ENCODE measurements at places on chromosomes 12 and 14. TPM values are rescaled to one million over a fixed set of nuclear protein-coding genes. Genes with fewer than 3 reads are reported as not detected.

- H3K27ac ChIP-seq = no peak overlapping the region
- H3K27me3 ChIP-seq = no peaks in the 10 kb centered on the region
- H3K4me1 ChIP-seq = no peaks in the 10 kb centered on the region
- H3K4me3 ChIP-seq = no peak overlapping the region
Observed at GRCh38 chr12:83536496-83536895, 849.8 kb downstream of the TMTC2 start.

DNA sequence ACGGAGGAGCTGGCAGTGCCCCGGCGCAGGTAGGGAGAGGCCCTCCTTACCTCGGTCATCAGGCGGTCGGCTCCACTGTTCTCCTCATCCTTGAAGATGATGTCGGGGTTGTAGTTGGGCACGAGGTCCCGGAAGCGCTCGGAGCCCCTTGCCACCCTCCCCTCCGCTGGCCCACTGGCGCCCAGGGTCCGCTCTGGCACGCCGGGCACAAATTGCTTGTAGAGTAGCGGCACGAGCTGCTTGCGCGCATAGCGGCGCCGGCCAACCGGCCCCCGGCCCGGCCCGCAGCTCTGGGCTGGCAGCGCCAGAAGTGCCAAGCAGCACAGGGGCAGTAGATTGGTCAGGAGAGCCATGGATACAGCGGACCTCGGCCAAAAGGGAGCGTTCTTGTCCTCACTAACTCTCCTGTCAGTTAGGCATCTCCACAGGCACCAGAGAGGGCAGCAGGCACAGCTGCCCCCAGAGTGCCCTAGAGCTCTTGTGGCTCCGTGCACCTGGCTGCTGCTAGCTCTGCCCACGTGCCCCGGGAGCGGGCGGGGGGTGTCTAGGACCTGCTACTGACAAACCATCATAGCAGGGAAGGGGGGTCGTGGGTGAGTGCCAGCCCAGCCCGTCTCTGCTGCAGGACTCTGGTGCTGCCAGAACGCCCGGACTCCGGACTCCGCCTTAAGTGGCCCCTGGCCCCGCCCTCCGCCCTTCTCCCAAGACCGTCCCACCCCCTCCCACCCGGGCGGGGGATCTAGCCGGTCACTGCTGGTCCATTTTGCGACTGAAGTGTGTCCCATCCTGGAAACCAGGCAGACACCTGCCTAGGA, at the start of gene DHH:
Gene DHH (minus strand): TSS at position 642 of the 815 bp plus-strand sequence. CDS start 289 bp downstream, at position 353.
- peaks cover 32% of the 10 kb centered on the region for H3K4me1 ChIP-seq
- no peaks in the 10 kb centered on the region for H3K36me3 ChIP-seq
- H3K27ac ChIP-seq = peak within 1 kb of the TSS; percentile 69
- peaks cover 57% of the 10 kb centered on the region for H3K27me3 ChIP-seq
- DNase-seq = no peak
- peak within 1 kb of the TSS; percentile 33 for H3K4me3 ChIP-seq

DNA sequence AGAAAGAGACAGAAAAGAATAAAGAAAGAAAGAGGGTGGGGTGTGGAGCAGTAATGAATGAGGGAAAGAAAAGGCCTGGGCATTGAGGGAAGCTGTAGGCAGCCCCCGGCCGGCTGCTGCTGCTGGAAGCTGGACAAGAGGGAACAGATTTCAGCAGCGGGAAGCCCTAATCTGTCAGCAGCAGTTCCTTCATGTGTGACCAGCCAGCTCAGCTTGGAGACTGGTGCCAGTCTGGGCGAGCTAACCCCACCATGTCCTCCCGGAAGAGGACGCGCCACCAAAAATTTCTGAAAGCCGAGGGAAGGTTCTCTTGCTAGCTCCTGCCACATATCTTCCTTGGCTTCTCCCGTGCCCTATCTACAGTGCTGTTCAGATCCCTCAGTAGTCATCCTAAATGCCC, 236.8 kb downstream of the GRIN2B start:
- H3K36me3 ChIP-seq = no peaks in the 10 kb centered on the region
- H3K4me1 ChIP-seq = peaks cover 5% of the 10 kb centered on the region
- no peak for DNase-seq
- no peak overlapping the region for H3K27ac ChIP-seq
- peaks cover 33% of the 10 kb centered on the region for H3K27me3 ChIP-seq

- no peak for DNase-seq
- H3K4me3 ChIP-seq = no peak overlapping the region
- peaks cover 26% of the 10 kb centered on the region for H3K4me1 ChIP-seq
- no peaks in the 10 kb centered on the region for H3K36me3 ChIP-seq
- H3K27me3 ChIP-seq = no peaks in the 10 kb centered on the region
- no peak overlapping the region for H3K27ac ChIP-seq
Observed at GRCh38 chr14:65361920-65362319, 50.6 kb upstream of the FUT8 start.

DNA sequence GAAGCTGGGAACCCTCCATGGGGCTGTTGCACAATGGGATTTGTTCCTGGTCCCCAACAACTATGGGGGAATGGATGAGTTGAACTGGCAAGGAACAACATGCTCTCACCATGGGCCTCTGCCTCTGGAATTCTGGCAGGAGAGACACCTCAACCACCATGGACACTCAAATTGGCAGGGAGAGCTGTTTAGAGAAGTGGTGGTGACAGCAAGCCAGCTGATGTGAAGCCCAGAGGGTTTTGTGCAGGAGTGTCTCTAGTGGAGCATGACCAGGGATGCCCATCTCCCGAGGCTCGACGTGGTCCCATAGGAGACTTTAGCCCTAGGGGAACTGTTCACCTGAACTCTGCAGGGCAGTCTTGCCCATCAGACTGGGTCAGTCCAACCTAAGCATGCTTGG, 345.2 kb upstream of the CCDC196 start:
- no peak for DNase-seq
- peaks cover 14% of the 10 kb centered on the region for H3K27me3 ChIP-seq
- H3K36me3 ChIP-seq = peaks cover 9% of the 10 kb centered on the region
- H3K27ac ChIP-seq = no peak overlapping the region
- H3K4me3 ChIP-seq = no peak overlapping the region

- no peak overlapping the region for H3K4me3 ChIP-seq
- peaks cover 86% of the 10 kb centered on the region for H3K27me3 ChIP-seq
- no peak for DNase-seq
- H3K27ac ChIP-seq = no peak overlapping the region
- no peaks in the 10 kb centered on the region for H3K4me1 ChIP-seq
Observed at GRCh38 chr14:94117856-94118255, 7.3 kb downstream of the IFI27 start.

The IFNG-AS1 gene
- 13.4 TPM for polyA plus RNA-seq

DNA sequence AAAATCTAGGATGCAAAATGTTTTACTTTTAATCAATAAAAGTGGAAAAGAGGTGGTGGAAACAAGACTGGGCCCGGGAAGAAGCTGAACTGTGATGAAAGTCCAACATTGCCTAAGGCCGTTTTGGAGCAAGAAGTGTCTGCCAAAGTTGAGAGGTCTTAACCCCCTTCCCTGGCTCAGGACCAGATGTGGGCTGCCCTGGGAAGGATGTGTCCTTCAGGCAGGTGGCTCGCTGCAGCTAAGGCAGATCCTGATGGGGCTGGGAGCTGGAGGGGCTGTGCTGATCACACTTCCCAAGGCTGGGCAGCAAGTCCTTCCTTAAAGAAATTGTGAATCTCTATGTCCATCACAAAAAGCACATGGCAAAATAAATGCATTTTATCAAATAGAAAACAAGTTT, 581.6 kb downstream of the GALC start:
- DNase-seq = no peak
- H3K36me3 ChIP-seq = no peaks in the 10 kb centered on the region
- H3K4me3 ChIP-seq = no peak overlapping the region
- H3K27ac ChIP-seq = no peak overlapping the region

DNA sequence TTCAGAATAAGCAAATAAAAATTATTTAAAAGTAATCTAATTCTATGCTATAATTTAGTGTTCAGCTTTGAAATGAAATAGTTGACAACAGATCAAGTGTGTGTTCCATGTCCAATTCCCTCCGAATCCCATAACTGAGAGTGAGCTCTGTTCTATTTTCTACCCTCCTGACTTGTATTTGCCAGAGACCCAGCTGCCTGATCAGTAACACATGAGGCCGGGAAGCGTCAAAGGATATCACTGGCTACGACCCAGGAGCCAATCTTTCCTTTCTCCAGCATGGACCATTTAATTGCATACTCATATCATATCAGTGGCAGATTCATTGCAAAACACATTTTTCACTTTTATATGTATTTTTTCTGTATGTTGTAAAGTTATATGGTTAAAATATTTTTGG, 108.8 kb upstream of the TSPAN8 start:
- H3K27me3 ChIP-seq = no peaks in the 10 kb centered on the region
- no peak overlapping the region for H3K4me3 ChIP-seq
- no peaks in the 10 kb centered on the region for H3K36me3 ChIP-seq
- H3K27ac ChIP-seq = no peak overlapping the region

Measured in naive B cell (primary cell).